ENCODE measurements at places on chromosomes 2 and 18.

GRCh38 chr2:223093436-223094241, 41.6 kb downstream of the KCNE4 start:
- DNase-seq: no peak

- no peak for DNase-seq
Measured at GRCh38 chr18:46621871-46622270, 35.1 kb downstream of the LOXHD1 start.

DNA sequence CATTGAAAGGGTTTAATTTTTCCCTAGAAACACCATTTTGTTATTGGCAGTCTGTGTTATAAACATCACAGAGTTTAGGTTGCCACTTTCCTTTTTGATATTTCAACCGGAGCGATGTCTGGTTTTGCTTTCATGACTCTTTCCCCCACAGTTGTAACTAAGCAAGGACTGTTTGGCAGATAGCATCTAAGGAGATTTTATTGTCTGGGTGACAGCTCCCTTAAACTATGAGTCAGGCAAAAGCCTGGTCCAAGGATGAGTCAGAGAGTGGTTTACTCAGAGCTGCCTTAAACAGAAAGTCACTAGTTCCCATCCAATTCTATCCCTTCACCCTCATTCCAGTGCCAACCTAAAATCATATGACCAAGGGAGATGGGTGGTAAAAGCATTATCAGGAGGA, 341.6 kb upstream of the VWC2L start:
- DNase-seq: no peak

DNA sequence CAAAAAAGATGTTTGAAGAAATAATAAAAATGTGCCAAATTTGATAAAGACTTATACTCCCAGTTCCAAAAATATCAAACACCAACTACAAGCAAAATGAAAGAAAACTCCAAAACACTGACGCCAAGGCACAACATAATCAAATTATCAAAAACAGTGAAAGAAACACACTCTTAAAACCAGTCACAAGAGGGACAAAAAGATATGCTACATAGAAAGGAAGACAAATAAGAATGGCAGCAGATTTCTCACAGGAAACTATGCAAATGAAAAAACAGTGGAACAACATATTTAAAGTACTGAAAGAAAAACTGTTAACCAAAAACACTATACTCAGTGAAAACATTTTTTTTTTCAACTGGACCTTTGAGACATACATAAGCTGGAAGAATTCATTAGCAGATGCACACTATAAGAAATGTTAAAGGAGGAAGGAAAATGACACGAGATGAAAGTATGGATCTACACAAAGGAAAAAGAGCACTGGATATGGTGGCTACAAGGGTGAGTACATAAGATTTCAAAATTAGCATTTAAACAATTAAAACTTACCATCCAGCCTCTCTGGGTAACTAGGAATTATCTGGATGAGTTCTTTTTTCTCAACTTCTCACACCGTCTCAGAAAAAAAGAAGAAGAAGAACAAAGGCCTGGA, 94.0 kb upstream of the ACVR1C start:
- no peak for DNase-seq

DNA sequence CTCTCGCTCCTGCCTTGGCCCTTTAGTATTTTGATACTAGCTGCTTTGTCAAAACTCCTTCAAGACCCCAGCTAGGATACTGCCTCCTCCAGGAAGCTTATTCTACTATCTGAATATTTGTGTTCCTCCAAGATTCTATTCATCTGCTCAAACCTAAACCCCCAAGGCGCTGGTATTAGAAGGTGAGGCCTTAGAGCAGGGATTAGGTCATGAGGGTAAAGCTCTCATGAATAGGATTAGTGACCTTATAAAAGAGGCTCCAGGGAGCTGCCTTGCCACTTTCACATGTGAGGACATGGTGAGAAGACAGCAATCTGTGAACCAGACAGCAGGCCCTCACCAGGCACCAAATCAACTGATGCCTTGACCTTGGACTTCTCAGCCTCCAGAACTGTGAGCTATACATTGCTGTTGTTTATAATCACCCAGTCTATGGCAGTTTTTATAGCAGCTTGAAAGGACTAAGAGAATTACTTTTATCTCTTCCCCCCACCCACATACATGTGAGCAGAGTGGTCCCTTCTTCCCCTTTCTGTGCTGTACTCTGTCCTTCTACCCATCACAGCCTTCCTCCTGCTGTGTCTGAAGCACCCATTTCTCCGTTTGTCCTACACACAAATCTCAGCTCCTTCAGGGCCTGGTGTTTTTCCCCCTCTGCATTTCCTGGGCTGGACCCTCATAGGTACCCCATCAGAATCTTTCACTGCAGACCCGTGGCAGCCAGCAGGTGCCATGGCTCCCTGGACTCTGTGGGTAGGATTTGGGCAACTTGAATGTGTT, 54.5 kb downstream of the HS1BP3 start:
- DNase-seq: no peak

DNA sequence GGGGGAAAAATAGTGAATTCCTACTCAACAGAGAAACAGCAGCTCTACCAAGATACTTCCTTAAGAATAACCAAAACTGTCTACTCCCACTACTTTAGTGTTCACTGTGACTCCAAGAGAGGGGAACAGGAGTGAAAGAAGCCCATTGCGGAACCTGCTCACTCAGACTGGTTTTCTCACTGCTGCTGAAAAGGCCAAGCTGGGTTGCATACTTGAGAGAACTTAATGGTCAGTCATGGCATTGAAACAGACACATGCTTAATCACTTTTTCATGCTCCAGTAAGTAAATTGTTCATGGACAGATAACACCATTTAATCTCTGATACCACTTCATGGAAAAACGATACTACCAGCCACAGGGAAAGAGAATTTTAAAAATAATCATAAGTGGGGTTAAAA, 35.7 kb upstream of the SLC8A1 start:
- no peak for DNase-seq

DNA sequence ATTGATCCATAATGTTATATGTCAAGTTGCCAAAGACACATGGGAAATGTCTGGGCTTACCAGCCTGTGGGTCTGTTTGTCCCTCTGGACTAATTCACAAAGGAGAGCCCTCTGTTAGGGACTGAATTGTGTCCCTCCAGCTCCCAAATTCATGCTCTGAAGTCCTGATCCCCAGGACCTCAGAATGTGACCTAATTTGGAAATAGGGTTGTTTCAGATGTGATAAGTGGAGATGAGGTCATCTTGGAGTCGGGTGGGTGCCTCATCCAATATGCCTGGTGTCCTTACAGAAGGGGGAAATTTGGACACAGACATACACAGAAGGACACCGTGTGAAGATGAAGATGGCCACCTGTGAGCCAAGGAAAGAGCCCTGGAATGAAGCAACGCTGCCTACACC, 41.4 kb upstream of the ROCK2 start:
- DNase-seq: no peak

- peak; percentile 58 for DNase-seq
Measured at GRCh38 chr2:86441882-86442641, 891 bp downstream of the KDM3A start.

DNA sequence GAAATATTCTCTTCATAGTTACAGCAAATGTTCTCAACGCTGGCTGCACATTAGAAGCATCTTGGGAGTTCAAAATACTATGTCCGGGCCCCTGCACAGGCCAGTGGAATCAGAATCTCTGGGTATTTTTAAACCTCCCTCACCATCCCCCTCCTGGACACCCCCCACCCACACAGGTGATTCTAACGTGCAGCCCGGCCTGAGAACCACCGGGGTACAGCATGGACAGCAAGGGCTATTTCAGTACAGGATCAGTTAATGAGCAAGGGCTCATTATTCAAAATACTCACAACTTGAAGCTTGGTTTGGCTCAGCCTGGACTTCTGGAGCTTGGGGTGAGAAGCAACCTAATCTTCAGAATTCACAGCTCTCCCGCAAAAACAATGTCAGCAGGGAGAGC, 31.4 kb downstream of the INO80C start:
- no peak for DNase-seq

DNA sequence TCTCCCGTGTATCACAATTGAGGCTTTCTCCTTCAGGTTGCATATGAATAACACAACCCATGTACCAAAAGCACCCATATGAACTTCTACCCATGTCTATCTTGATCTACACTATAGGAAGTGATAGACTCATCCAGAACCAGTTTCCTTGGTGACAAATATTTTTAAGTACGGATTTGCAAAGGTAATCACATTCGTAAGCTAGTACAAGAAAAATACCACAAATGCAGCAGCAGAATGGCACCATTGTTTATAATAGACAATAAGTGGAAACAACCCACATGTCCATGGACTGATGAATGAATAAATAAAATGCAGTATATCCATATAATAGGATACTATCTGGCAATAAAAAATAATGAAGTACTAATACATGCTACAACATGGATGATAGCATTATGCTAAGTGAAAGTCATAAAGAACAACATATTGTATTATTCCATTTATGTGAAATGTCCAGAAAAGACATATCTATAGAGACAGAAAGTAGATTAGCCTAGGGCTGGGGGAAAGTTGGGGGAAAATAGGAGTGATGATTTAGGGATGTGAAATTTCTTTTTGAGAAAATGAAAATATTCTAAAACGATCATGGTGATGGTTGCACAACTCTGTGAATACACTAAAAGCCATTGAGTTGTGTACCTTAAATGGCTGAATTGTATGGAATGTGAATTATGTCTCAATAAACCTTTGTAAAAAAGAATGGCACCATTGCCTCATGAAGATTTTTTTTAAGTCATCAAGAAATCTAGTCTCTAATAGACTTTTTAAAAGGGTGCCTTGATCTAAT, 3.4 kb upstream of the CCDC88A start:
- DNase-seq: no peak

- no peak for DNase-seq
Measured at GRCh38 chr2:206084439-206084869, 1.5 kb downstream of the INO80D start.

DNA sequence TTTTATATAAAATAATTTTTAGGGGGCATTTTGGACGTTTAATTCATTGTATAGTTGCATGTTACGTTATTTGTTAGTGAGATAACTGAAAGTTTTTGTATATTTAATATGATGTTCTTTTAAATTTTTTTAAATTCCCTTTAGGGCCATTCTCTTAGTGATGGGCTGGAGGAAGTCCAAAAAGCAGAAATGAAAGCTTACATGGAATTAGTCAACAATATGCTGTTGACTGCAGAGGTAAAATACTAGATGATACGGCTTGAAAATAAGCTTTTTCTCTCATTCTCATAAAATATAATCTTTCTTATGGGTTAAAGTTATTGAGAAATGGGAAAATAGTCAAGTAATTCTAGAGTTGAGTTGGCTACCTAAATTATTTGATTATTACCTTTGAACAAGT, 58.9 kb downstream of the MTX2 start:
- DNase-seq: no peak

DNA sequence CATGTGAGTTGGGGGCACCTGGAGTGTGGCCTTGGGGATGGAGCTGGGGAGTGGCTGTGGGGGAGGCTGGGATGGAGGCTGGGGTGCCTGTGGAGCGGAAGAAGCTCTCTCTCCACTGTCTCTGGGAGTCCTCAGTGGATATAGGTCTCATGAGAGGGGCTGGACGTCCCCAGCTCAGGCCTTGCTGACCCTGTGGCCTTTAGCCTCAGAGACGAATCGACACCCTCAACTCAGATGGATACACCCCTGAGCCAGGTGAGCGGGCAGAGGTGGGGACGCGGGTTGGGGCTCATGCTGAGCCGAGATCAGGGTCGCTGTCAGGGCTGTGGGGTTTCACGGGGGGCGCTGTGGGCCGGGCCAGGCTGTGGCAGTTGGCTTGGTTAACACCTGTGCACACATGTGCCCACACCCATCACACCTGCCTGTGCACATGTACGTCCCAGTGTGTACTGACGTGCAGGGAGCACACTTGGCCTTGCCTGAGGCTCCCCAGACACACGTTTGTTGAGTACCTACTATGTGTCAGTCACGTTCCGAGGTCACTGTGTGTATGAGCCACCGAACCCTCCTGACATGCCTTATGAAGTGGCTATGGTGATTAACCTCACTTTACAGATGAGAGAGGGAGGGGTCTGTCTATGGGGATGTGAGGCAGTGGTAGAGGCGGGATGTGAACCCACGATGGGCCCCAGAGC, 20.1 kb downstream of the ZAP70 start:
- DNase-seq: no peak

DNA sequence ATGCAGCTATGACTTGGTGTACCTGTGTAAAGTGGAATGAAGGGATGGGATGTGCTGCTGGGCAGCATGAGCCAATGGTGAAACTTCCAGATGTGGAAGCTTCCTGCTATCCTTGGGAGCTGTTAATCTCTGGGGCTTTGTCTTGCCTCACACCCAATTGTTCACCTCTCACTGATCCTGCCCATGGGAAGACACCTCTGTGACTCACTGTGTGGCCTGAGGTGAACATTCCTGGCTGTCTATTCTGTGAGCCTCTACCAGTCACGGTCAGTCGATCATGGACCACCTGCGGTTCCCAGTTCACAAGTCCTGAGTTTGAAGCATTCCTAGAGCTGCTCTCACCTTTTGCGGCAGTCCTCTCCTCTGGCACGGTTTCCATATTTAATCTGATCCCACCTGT, 12.1 kb downstream of the NEURL3 start:
- no peak for DNase-seq

- no peak for DNase-seq
Measured at GRCh38 chr2:109473616-109474318, 140.0 kb downstream of the SEPTIN10 start.

GRCh38 chr18:708096-708495, 4.3 kb downstream of the ENOSF1 start:
- no peak for DNase-seq

- DNase-seq: no peak
Measured at GRCh38 chr2:86054535-86055082, 51.1 kb downstream of the POLR1A start.

DNA sequence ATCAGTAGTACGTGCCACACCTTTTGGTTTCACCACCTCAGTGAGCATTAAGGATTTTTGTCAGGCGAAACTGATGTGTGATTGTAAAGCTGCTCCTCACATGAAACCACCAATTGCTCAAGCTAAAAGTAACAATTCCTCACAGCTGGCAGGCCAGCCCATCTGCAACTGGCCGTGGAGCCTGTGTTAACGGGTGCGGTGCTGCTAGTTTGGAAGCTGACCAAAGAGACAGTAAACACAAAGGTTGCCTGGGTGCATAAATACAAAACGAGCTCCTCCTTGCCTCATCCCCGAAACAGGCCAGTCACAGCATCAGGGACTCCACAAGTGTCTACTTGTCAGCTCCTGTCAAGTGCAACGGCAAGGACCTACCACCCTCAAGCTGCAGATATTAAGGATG, 32.0 kb downstream of the LGALSL start:
- no peak for DNase-seq

- no peak for DNase-seq
Measured at GRCh38 chr2:65300134-65300760, 72.6 kb downstream of the ACTR2 start.

DNA sequence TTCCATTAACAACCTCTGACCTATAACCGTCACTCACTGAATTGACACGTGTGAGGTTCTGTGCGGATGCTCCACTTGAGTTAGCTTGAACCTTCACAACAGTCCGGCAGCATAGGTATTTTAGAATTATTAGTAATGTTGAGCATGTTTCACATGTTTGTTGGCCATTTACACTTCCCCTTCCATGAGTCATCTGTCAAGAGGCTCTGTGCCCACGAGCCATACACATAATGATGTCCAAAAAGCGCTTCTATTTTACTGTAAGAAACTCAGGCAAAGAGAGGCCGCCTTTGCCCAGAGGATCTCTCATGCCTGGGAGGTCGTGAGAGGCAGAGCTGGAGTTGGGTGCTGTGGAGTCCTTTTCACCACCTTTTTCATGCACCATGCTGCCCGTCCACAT, 28.9 kb upstream of the TMEM214 start:
- no peak for DNase-seq

- DNase-seq: no peak
Measured at GRCh38 chr18:75135158-75135725, 73.7 kb downstream of the PTGR3 start.

- DNase-seq: no peak
Measured at GRCh38 chr2:41717839-41718238, 330.0 kb upstream of the PKDCC start.

GRCh38 chr2:10359246-10359645, 56.5 kb downstream of the HPCAL1 start:
- DNase-seq: no peak
